ENCODE measurements at places on chromosomes 2 and 18.

DNA sequence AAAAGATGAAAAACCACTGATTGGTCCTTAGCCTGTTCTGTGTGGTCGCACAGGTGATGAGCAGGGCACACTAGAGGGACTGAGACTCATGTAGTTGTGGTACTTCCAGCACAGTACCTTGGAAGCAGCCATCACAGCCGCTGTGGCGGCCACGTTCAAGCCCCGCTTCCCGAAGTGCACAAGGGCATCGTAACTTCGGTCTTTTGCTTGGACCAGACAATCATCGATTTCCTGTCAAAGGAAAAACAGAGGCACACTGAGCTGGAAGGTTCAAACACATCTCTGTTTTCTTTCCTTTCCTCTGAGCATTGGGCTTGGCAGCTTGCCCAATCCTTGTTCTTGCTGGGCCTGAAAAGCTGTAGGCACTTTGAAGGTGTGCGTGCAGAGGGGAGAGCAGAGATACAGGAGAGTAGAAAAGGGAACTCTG is 52.6 kb downstream of the MRPL35 start:
- DNase-seq: no peak

- DNase-seq: no peak
Observed at GRCh38 chr18:1302861-1303260, 398.2 kb downstream of the ADCYAP1 start.

- no peak for DNase-seq
Observed at GRCh38 chr2:101329026-101329425, 20.5 kb upstream of the RNF149 start.

- no peak for DNase-seq
Observed at GRCh38 chr18:37448946-37449345, 116.7 kb downstream of the CELF4 start.

DNA sequence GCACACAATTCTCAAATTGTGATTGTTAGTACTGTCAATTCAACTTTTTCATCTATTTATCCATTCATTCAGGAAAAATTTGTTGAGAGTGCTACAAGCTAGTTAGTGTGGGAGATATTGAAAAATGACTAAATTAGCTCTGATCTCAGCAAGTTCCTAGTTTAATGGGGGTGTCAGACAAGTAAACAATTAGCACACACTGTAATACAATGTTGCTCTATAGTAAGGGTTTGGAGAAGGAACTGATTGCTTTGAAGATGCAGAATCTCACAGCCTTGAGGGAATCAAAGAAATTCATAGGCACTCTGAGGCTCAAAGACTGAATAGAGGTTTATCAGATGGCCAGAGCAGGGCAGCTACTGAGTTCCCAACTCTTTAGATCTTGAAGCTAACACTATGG is 6.8 kb upstream of the CCNYL1 start:
- no peak for DNase-seq

- no peak for DNase-seq
Observed at GRCh38 chr2:60735496-60736250, 20.4 kb upstream of the PAPOLG start.

GRCh38 chr2:177698281-177698680 is 305.7 kb downstream of the AGPS start:
- DNase-seq: no peak

GRCh38 chr18:13288509-13289133 is 70.1 kb downstream of the LDLRAD4 start:
- no peak for DNase-seq

GRCh38 chr2:225137971-225138370 is 95.7 kb upstream of the DOCK10 start:
- DNase-seq: no peak

GRCh38 chr2:2699121-2699505 is 368.0 kb upstream of the MYT1L start:
- no peak for DNase-seq

- DNase-seq: no peak
Observed at GRCh38 chr2:62783679-62784078, 78.2 kb downstream of the EHBP1 start.

GRCh38 chr18:6434481-6434880 is 19.8 kb upstream of the L3MBTL4 start:
- no peak for DNase-seq

GRCh38 chr2:241334813-241335212 is 19.1 kb downstream of the SEPTIN2 start:
- no peak for DNase-seq

- no peak for DNase-seq
Observed at GRCh38 chr18:30929065-30929464, 113.5 kb downstream of the DSC3 start.
